ENCODE measurements at places on chromosomes 6 and 20. TPM values are rescaled to one million over a fixed set of nuclear protein-coding genes. Genes with fewer than 3 reads are reported as not detected.

DNA sequence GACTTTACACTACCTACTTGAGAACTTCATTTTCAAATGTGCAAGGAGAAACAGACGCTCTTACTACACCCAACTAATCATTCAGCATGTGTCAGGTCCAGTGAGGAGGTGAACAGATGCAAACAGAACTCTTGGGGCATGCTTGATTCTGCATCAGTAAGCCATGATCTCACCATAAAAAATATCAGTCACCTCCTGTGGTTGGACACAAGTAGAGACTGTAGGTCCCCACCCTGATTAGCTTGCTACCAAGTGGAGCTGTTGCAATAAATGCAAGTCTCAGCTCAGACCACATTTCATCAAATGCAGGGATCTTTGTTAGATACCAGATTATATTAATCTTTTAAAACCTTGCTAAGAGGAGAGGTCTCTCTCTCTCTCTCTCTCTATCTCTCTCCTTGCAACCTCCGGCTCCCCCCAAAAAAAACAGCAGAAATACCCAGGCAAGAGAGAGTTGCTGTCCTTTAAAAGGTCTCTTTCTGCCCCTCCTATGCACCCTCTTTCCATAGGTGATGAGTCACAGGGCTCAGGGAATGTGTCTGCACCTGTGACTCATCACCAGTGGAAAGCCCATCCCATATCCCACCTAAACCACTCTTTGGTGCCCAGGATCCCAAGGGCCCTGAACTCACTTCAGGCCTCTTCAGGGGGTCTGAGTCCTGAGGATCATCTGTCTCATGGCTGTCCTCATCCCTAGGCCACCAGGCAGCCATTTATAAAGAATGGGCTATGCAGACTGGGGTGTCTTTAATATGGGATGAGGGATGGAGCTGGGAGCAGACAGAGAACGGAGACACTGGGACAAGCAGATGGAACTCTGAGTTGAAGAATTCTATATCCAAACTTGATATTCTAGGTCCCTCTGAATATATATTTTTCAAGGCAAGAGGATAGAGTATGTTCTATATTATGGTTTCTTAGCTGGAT is 154.5 kb downstream of the QRSL1 start:
- DNase-seq = no peak

GRCh38 chr20:15240801-15241200 is 903.4 kb upstream of the FLRT3 start:
- no peak for DNase-seq

The IL17F gene
- total RNA-seq = not detected

DNA sequence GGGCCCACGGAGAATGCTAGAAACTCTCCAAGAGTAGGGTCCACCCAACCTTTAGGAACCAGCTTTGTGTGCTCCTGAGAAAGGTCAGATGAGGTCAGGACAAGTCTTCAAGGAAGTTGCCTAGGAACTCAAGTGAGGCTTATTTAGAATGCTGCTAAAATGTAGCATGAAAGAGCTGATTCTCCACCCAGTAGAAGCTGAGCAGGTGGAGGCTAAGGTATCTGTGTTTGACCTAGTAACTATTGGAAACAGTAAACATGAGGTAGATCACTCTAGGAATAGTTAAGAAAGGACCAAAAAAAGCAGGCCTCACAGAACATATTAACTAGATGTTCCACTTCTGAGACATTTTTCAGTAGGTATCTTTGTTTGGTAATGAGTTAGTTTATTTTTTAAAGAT is 13.9 kb downstream of the CEP43 start:
- no peak for DNase-seq

The SLC18B1 gene
- 38.5 TPM for total RNA-seq
